ENCODE measurements at places on chromosomes 6 and 20.

DNA sequence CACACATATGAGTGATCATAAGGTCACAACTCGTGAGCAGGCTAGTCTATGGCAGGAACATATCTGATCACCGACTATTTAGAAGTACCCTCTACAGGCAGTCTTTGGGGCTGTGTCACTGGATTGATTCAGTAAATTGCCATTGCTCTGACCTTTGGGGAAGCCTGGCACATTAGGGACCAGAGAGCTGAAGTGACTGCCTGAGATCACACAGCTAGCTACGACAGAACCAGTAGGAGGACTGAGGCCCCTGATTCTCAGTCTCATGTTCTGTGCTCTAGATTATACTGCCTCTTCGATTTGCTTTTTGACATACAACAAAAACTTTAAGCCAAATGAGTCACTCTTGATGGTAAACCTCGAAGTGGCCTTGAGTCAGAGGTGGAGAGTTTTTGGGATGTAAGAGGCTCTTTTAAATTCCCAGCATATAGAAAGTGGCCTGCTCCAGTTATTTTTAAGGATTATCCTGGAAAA is 247.5 kb upstream of the SUPT3H start:
- no peak for DNase-seq

- no peak for DNase-seq
Measured at GRCh38 chr20:2767768-2768631, 32.4 kb downstream of the CPXM1 start.

GRCh38 chr20:1357921-1358671 is 29.2 kb upstream of the SDCBP2 start:
- no peak for DNase-seq

DNA sequence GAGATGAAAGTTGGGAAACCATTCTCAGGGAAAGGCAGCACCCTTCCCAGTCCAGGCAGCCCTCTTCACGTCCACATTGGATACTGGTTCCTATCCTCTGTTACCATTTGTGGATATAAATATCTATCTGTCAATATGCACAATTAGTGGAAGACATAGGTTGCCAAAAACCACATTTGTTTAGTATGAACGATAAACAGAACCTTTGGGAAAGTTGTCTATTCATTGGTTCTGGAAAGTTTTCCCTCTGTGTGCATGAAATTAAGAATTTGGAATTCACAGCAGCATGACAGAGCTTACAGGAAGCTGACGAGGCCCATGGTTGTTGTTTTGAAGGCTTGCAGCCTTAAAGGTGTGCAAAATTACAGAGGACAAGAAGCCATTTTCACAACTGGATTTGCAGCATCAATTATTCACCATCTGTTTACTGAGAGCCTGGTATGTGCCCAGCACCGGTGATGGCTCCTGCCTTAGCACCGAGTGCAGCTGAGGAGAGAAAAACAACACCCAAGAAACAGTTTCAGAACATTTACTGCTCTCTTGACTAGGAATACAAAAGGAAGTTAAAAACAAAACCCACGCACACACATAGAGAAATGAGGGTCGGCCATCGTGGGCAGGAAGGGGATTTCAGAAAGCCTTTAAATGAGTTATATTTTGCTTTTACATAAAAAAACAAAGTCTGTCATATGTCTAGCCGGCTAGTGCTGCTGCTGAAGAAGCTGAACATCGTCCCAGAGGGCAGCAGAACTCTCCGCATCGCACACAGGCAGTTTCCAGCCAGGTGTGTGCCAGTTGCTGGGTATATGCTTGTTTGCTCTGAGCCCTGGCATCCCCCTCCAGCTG is 319.6 kb downstream of the FARS2 start:
- no peak for DNase-seq

DNA sequence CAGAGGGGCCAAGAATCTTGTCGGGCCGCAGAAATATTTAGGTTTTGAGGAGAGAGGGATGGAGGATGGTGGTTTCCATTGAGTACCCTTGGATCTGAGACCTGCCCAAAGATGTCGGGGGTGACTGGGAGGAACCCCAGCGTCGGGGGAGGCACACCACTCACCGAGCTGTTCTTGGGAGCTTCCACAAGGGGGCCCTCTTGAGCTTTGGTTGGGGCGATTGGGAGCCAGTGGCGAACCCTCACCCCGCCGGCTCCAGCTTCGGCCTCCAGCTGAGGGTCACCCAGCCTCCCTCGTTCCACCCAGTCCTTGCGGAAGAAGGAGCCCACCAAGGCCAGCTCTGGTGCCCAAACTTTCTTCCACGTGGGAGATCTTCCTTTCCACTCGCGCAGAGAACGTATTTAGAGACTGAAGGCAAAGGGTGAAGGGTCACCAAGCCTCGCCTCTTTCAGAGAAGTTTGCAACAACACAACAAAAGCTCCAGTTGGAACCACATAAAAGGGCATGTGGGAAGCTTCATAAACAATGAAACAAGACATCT is 33.6 kb downstream of the APCDD1L start:
- DNase-seq = no peak

- DNase-seq = no peak
Measured at GRCh38 chr20:6115221-6115895, 7.5 kb downstream of the FERMT1 start.

DNA sequence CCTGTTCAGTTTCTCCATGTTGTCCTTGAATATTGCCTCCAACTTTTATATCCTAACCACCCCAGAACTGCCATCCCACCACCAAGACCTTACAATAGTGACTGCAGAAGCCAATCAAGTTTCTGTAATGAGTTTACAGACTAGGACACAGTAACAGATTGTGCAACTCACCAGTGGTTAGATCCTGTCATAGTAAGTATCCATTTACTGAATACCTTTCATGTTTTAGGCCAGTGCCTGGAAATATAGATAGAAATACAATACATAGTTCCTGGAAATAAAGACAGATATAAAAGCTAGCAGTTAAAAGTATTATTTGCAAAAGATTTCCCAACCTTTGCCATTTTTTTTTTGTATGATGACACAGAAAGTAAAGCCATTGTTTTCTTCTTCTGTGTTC is 471.8 kb upstream of the BTBD3 start:
- no peak for DNase-seq

DNA sequence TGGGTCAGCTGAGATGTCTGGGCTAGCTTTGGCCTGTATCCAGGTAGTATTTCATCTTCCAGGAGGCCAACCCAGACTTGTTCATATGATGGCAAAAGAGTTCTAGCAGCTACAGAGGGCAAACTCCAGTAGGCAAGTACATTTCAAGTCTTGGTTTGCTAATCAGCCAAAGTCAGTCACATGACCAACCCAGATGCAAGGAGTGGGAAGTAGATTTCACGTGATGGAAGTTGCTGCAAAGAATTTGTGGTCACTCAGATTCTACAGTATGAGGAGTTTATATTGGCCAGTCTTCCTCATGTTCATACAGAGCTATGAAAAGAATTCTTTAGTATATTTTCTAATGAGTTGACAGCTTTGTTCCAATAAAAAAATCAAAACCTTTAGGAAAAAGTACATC is 101.8 kb downstream of the PHACTR1 start:
- DNase-seq = no peak

DNA sequence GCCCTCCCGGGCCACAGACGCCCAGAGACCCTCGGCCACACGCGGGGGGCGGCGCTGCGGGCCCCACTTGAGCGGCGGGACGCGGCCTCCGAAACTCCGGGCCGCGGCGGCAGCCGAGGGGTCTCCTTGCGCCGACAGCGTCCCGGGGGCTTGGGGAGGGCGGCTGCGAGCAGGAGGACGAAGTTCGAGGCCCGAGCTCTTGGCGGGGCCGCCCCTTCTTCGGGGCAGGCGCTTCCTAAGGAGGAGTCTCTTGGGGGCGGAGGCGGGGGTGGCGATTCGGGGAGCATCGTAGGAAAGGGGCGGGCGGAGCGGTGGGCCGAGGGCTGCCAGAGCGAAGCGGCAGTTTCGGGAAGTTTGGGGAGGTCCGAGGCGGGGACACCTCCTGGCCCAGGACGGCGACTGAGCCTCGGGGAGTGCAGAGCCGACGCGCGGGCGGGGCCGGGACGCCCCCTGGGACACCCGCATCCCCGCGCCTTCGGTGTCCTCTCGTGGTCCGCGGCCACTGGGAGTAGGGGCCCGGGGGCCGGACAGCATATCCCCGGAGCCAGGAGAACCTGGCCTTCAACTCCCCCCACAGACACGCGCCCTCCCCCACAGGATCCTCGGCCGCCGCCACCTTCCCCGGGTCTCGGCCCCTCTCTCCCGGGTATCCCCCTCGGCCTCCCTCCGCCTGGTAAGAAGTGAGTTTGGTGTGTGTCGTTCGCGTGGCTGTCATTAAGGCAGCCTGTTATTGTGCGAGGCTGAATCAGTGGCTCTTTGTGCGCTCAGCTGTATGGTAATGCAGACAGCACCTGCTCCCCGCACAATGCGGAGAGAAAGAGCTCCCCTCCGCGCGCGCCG is 613 bp upstream of the DLL1 start:
- DNase-seq = peak; percentile 79

- DNase-seq = no peak
Measured at GRCh38 chr6:136737374-136737844, 54.9 kb downstream of the MAP3K5 start.

GRCh38 chr6:34159844-34160243 is 14.0 kb upstream of the GRM4 start:
- DNase-seq = no peak

DNA sequence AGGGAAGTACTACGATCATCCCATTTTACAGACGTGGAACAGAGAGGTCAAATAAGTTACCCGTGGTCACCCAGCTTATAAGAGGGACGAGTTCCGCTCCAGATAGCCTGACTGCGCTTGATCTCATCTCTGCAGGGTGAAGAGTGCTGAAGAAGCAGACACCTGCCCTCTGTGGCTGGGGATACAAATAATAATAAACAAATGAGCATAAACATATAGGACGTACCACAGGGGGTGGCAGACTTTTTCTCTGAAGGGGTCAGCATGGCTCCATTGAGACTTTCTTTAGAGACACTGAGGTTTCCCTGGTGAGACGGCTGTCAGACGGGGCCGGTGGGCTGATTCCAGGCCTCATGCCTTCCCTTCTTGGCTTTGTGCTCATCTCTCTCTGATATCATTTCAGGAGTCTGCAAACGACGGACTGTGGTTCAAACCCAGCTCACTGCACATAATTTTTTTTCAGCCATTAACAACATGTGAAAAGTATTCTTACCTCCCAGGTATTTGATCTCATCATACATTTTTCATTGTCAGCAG is 47.1 kb downstream of the IRF4 start:
- DNase-seq = no peak

DNA sequence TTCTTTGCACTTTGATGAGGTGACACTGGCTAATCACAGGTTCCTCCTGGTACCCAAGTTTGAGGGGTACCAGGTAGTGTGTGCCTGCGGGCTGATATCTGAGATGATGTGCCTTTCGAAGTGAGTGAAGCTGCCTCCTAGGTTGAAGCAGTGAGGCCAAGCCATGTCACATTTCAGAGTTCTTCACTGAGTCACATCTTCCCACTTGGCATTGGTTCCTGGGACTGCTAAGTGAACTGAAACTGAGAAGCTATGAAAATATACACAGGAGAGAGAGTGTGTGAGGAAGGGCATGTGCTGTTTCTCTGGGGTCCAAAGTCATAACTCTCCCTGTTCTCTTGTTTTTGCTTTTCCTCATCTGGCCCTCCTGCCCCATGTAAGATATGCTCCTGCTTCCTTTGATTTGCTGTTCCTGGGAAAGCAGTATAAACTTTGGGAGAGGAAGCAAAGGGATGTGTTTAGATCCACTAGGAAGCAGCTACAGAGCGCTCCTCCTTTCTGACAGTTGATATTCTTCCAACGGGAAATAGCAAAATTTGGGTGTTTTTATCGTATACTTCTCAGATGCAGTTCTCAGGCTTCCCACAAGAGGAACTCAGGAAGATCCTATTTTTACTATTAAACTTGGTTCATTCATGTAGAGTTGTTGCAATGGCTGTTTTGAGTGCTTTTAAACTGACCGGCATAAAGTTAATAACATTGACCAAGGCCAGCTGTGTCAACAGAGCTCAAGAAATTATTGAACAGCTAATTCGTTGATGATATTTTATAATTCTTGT is 153.7 kb downstream of the MOXD1 start:
- DNase-seq = no peak

DNA sequence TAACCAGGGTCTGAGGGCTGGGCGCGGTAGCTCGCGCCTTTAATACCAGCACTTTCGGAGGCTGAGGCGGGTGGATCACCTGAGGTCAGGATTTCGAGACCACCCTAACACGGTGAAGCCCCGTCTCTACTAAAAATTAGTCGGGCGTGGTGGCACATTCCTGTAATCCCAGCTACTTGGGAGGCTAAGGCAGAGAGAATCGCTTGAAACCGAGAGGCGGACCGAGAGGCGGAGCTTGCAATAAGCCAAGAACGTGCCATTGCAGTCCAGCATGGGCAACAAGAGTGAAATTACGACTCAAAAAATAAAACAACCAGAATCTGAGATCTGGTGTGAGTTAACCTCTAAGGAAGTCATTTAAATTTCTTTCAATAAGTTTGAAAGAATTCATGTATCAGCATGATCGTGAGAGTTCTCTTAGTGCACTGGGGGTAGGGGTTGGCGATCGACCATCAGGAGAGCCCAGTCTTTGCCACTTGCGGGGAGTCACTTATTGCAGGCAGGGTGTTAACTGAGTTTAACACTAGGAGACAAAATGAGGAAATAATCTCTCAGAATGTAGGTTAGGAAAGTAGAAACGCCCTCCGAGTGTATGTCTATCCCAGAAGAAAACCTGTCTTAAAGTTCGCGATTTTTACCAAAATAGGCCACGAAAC is 206.5 kb upstream of the ZNF184 start:
- DNase-seq = no peak

DNA sequence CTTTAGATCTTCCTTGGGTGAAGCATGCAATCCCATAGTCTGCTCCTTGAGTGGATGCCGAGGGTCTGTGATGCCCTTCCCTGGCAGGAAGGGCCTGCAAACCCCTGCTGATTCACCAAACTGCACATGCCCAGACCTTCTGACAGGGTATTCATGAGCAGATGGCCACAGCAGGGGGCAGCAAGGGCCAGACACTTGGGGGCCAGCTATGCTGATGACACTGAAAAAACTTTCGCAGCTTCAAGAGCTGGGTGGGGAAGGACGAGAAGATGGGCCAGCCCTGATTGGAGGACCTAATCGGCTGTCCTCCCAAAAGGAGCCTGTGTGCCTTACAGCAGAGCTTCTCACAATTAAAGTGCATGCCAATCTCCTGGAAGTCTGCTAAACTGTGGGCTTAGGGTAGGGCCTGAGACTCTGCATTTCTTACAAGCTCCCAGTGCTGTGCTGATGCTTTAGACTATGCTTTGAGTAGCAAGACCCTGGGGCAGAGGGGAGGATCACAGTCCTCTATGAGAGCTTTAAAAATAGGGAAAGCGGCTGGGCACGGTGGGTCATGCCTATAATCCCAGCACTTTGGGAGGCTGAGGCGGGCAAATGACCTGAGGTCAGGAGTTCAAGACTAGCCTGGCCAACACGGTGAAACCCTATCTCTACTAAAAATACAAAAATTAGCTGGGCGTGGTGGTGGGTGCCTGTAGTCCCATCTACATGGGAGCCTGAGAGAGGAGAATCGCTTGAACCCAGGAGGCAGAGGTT is 15.2 kb upstream of the GDAP1L1 start:
- no peak for DNase-seq

DNA sequence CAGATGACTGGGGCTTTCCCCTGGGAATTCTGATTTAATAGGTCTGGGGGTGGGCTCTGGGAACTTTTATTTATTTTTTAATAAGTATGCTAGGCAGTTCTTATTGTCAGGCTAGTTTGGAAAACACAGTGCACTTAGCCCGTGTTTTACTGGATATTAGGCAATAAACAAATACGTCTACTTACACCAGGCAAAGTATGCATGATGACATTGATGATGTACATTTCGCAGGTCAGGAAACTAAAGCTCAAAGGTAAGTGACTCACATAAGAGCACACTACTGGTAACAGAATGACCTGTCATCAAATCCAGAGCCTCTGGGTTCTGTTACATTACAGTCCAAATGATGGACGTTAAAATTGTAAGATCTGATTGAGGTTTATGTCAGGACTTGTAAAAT is 144.4 kb upstream of the EXOC2 start:
- no peak for DNase-seq
